ENCODE measurements at places on chromosomes 3 and 15.

DNA sequence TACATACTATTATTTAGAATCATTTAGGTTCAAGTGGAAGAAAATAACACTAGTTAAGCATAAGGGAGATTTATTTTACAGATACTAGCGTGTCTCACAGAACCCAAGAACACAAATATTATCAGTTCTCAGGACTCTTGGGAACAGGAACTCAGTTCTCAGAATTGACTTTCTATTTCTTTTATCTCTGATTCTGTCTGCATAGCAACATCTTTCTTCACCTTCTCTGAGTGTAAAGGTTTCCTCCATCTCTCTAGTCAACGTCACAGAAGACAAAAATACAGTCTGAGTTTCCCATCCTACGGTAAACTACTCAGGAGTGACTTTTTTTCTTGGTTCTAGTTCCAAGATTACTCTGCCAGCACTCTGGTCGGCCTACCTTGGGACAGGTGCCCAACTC is 220.0 kb downstream of the SV2B start:
- no peak for DNase-seq

- DNase-seq, result no peak
These were observed 1.3 kb upstream of the ZXDC start for GRCh38 chr3:126477061-126477380.

DNA sequence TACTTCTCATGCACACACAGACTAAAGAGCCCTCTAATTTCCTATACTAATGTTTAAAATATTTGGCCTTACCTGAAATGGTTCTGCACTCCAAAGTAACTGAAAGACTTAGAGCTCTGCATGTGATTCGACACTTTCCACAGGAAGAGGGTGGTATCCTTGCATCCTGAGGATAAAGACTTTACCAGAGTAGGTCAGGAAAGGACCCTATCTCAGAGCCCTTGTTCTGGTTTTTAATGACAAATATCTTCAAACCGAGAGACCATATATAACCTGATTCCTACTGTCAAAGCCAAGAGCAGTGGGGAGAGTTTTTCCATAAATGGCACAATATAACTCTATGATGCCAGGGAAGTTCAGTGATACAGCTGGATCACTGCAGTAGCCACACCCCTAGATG is at the start of gene GP5:
GP5 (minus strand) TSS at position 101 of the 400 bp plus-strand sequence. CDS start 984 bp downstream, outside the sequence.
- DNase-seq, result no peak

DNA sequence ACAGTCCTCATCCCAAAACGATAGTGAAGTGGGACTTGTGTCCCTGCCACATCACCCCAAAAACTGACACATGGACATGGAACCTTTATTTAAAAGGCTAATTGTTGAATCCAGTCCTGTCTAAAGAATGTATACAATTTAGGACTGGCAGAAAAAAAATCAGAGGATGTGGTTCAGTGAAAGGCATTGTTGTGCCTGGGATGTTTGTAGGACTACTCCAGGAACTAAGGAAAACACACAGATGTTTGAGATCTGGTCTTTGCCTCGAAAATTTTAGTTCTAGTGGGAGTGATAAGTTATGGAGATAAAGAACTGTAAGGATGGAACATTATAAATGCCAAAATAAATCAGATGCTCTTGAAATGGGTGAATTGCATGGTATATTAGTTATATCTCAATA is 27.2 kb downstream of the VGLL4 start:
- no peak for DNase-seq

GRCh38 chr3:17207979-17208378 is 323.2 kb downstream of the PLCL2 start:
- DNase-seq, result no peak

DNA sequence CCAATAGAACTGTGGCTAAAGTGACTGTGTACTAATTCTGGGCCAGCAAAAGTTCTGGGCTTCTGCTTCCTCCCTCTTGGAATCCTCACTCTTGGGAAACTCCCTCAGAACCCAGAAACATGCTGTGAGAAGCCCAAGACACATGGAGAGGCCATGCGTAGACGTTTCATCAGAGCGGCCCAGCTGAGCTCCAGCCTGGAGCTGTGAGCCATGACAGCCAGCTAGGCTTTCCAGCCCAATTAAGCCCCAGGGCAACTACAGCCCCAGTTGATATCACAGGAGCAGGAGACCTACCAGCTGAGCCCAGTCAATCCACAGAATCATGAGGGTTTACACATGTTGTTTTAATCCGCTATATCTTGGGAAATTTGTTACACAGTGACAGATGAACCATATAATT is 43.6 kb upstream of the CNOT10 start:
- DNase-seq, result no peak

- DNase-seq, result no peak
These were observed 47.5 kb downstream of the SACM1L start for GRCh38 chr3:45736707-45737106.

- DNase-seq, result no peak
These were observed 32.2 kb downstream of the VEPH1 start for GRCh38 chr3:157471064-157471463.

DNA sequence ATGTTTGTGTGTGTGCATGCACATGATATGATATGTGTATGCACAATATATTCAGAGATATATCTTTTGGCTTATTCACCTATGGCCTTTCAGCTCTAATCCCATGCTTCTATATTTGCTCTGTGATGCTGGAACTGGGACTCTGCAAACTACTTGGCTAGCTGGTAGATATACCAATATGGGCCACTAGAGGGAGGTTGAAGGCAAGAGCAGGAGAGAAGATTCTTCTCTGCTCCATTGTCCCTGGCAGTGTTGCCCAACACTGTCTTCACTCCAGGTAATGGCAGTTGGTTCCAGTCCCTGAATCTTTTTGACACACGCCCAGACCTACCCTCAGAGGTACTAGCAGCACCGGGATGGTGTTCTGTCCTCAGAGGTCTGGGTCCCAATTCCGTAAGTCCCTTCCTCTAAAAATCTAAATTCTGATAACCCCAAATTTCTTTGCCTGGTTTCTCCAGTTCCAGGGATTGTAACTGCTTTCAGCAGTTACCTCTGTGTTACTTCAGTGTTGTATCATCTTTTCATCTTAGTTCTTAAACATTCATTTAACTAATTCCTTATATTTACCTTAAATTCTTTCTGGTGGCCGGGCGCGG is 44.7 kb downstream of the GTPBP8 start:
- DNase-seq, result peak; percentile 9

GRCh38 chr3:133607816-133608215 is 34.3 kb downstream of the CDV3 start:
- DNase-seq, result no peak

GRCh38 chr3:36058404-36059030 is 321.8 kb upstream of the STAC start:
- DNase-seq, result no peak

DNA sequence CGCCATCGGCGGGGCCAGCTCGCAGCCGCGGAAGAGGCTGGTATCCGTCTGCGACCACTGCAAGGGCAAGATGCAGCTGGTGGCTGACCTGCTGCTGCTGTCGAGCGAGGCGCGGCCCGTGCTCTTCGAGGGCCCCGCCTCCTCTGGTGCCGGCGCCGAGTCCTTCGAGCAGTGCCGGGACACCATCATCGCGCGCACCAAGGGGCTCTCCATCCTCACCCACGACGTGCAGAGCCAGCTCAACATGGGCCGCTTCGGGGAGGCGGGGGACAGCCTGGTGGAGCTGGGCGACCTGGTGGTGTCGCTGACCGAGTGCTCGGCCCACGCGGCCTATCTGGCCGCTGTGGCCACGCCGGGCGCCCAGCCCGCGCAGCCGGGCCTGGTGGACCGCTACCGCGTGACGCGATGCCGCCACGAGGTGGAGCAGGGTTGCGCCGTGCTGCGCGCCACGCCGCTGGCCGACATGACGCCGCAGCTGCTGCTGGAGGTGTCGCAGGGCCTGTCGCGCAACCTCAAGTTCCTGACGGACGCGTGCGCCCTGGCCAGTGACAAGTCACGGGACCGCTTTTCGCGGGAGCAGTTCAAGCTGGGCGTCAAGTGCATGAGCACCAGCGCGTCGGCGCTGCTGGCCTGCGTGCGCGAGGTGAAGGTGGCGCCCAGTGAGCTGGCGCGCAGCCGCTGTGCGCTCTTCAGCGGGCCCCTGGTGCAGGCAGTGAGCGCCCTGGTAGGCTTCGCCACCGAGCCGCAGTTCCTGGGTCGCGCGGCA is 1.8 kb downstream of the TLNRD1 start:
- no peak for DNase-seq

DNA sequence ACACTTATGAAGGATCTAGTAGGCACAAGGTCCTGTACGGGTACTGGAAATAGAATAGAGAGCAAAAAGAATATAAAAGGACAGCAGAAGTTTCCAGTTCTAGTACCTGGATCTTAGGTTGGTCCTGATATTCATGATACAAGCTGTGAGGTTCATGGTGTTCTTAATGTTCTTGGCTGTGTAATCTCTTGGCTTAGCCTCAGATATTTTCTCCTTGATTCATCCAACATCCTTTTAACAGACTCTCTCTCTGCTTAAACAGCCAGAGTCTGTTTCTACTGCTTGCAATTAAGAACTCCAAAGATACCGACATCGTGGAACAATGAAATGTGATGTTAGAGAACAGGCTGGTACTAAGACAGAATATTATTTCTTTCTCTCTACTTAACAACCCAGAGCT is 49.9 kb downstream of the CNTN3 start:
- DNase-seq, result no peak

DNA sequence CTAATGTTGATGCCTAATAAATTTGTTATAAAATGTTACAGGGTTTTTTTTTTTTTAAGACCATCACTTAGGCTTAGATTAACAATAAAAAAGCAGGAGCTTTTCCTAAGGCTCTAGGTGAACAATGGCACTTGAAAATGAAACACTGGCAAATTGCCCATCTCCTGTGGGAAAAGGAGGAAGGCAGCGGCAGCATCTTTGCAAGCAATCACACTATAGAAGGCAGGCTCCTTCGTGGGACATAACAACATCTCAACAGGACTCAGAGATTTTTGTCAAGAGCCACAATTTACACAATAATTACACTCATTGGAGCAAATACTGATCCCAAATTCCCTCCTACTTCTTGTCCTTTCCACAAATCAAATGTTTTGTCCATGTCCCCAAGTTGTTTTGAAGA is 646.7 kb downstream of the ROBO2 start:
- no peak for DNase-seq

GRCh38 chr15:31439328-31439727 is 112.7 kb downstream of the KLF13 start:
- no peak for DNase-seq

DNA sequence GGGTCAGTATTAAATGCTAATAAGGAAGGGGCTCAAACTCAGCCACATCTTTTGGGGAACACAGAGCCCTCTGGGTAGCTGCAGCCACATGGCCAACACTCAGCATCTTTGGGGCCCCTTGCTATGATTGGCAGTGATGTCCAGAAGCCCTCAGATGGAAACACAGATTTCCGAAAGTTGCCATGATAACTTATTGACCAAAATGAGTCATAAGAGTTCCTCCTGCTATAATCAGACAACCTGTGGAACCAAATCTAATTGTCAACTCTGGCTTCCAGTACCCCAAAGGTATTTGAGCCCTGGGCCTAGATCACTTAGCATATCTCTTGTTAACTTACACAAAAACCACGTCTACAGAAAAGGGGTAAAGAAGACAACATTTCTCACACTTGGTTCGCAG is 392.2 kb downstream of the KCNH8 start:
- no peak for DNase-seq

DNA sequence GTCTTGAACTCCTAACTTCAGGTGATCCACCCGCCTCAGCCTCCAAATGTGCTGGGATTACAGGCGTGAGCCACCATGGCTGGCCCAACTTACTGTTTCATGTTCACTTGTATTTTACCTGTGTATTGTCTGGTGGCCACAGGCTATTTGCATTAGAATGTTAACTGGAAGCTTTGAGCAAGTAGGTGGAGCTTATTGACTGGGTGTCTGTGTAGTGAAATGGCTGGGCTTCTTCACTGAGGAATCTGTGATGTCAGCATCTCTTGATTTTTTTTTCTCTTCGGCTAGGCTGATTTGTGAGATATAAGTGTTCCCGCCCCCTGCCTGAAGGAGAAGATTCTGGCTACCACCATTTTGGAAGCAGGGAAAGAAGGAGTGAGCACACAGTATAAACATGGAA is 237.8 kb upstream of the PEX5L start:
- no peak for DNase-seq

DNA sequence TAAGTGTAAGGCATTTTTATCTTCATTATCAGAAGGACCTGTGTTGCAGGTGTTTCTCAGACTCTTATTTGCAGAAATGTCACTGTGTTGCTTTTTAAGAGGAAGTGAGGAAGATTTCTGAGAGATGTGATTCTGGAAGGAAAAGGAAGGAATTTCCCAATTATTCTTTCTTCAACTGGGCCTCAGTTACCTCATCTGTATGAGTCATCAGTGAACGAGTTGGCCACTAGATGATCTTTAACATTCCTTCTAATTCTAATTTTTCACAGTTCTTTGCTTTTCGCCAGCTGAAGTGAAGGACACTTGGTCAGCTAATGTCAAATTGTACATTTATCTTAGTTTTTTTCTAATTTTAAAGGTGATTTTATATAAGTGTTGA is 28.9 kb downstream of the CLEC3B start:
- no peak for DNase-seq

DNA sequence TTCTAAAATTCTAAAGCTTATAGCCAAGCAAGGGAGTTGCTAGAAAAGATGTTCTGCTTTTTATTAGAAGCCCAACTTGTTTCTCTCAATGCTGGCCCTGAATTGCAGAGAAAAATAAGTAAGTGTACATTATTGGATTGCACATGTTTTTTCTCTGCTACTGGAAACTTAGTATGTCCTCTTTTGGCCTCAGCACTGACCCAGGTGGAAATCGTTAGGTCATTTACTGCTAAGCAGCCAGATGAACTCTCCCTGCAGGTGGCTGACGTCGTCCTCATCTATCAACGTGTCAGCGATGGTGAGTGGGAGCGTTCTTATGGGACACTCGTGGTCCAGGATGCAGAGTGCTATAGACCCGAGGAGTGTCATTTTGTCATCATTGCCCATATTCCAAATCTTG is 69.8 kb downstream of the DHX36 start:
- no peak for DNase-seq

DNA sequence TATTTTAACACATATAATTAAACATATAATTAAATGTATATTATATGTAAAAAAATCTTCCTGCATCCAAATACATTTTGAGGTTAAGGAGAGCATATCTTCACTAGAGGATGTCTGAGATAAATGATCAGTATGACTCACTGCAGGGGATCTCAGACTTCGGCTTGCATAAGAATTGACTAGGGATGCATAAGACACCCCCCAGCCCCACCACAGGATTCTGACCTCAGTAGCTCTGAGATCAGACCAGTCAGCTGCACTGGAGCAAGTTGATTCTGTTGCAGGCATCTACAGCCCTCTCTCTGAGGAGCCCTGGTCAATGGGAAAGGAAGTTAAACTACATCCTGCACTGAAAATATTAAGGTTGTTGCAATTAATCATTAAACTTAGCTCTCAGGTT is 29.0 kb upstream of the TBC1D21 start:
- DNase-seq, result no peak

GRCh38 chr3:10495003-10495402 is 10.4 kb downstream of the ATP2B2 start:
- no peak for DNase-seq

- no peak for DNase-seq
These were observed 6.5 kb downstream of the CPEB1 start for GRCh38 chr15:82640672-82641071.
